Epithelial cell of umbilical artery (primary cell): ENCODE measurements at places on chromosomes 3 and 15. TPM values are rescaled to one million over a fixed set of nuclear protein-coding genes. Genes with fewer than 3 reads are reported as not detected.

TMEM108 gene
- not detected in 2 replicates for total RNA-seq

NME9 gene
- total RNA-seq, result not detected in 2 replicates

ATP13A4 gene
- total RNA-seq, result not detected in 2 replicates

DOCK3 gene
- under 0.01 TPM in 2 replicates for total RNA-seq

GOLGA6B gene
- total RNA-seq, result not detected in 2 replicates
